ENCODE measurements at places on chromosomes 7 and 10. TPM values are rescaled to one million over a fixed set of nuclear protein-coding genes. Genes with fewer than 3 reads are reported as not detected.

DNA sequence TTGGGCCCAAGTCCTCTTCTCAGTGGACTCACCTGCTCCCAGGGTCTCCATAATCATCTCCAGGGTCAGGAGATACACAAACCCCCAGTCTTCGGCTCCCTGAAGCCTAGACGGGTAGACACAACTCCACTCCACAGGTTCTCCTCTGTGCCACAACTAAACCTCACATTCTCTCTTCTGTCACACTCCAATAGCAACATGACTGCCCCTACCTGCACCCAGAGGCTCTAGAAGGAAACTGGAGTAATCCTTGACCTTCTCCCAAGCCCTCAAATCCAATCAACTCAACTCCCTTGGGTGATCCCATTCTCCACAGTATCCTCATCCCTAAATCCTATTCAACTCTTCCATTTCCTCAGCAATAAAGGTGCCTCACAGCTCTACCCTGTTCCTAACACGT lies 16.2 kb downstream of the HNRNPF start:
- peak overlapping the region; percentile 55 for H3K27ac ChIP-seq
- no peaks in the 10 kb centered on the region for H3K27me3 ChIP-seq
- no peak overlapping the region for H3K4me3 ChIP-seq
- peaks cover 89% of the 10 kb centered on the region for H3K36me3 ChIP-seq

DNA sequence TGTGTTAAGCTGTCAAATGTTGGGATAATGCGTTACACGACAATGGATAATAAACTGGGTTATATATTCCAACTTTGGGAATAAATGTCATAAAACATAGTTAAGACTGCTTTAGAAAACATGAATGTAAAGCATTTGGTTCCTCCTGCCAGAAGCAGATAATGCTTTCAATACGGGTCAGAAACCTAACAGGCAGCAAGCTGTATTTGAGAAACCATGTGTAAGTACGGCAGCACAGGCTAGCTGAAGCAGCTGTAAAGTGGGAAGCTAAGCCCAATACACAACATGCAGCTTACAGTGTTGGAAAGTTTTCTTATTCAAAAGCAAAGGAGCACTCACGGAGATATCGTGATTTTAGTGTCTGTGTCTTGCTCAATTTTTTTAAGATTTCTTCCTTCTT lies 46.5 kb downstream of the MALSU1 start:
- no peaks in the 10 kb centered on the region for H3K27me3 ChIP-seq
- DNase-seq = no peak
- H3K27ac ChIP-seq = peak overlapping the region; percentile 87
- H3K36me3 ChIP-seq = no peaks in the 10 kb centered on the region
- H3K4me1 ChIP-seq = peaks cover 33% of the 10 kb centered on the region

- H3K36me3 ChIP-seq = peaks cover 42% of the 10 kb centered on the region
- H3K4me1 ChIP-seq = peaks cover 39% of the 10 kb centered on the region
- no peak overlapping the region for H3K4me3 ChIP-seq
These were observed 64.4 kb downstream of the SEPTIN7 start for GRCh38 chr7:35865287-35865686.

SCART1 gene
- 2.8 TPM for total RNA-seq

CD36 gene
- not detected for total RNA-seq

All from activated CD8-positive, alpha-beta T cell treated with anti-CD3 and anti-CD28 coated beads for 36 hours (primary cell).